ENCODE measurements at places on chromosomes 6 and 20.

DNA sequence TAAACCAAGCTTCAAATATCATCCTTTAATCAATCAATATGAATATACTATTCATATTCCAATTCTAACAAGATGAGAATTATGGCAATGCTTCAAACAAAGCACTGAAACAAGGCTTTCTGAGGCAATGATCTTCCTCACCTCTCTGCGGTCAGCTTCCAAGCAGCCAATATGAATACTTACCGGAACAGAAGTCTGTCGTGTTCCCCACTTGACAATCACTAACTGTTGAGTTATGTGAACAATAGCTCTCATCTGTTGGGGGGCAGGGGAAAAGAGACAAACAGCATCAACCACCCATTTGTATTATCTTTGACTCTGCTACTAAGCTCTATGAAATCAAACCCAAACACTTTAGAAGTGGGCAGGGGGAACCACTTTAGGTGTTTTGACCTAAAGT is 4.5 kb downstream of the CD164 start:
- no peak for DNase-seq

DNA sequence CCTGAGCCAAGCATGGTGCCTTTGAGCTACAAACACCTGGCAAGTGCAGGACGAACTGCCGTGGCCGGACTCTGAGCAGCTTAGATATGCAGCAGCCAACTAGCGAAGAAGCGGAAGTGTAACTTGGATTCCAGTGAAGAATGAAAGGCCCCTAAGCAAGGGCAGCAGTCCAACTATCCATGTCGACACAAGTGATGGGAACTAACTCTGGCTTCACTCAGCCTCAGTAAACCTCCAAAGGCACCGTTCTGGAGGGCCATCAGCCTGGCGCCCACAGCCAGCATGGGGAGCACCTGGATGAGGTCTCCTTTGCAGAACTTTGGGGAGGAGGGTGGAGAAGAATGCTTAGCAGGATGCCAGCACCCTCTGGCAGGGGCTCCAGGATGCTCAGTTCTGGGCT is 78.4 kb upstream of the MLN start:
- no peak for DNase-seq

- no peak for DNase-seq
These were observed 24.5 kb upstream of the MAFB start for GRCh38 chr20:40713508-40713907.

- no peak for DNase-seq
These were observed 399.4 kb upstream of the MARCKS start for GRCh38 chr6:113457751-113458150.

DNA sequence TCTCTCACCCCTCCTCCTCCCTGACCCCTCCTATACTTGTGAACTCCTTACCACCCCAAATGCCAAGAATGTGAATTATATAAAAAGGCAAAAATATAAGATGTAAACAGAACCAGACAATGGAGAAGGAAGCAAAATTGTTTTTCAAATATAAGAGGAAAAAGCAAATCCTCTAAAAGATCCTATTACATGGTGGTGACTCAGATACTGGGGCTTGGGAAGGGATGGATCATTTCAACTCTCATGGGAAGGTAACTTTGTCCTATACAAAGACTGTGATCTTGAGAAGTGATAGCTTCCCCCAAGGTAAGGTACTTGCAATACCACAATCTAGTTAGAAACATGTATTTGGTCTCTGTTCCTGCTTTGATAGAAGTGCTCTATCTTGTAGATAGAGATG is 24.6 kb upstream of the TNFRSF21 start:
- DNase-seq, result peak; percentile 36

DNA sequence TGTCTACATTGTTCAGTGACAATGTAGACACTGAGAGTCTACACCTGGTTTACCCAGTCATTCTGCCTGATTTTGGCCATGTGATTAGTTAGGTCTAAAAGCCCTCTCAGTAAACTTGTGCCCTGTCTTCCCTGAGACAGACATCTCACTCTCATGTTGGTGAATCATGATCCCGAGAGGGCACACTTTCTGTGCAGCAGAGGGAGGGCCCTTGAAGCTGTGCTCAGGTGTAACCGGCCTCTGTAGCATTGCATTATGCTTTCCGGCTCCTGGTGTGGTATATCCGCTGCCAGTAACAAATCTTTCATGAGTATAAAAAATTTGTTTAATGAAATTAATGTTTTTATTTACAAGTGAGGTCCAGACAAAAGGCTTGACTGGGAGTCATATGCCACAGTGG is 85.0 kb downstream of the RALGAPA2 start:
- DNase-seq, result no peak

- DNase-seq, result no peak
These were observed 34.9 kb downstream of the ESF1 start for GRCh38 chr20:13749811-13750210.

- DNase-seq, result no peak
These were observed 102.4 kb downstream of the TNFRSF21 start for GRCh38 chr6:47207261-47207660.

- no peak for DNase-seq
These were observed 121.9 kb downstream of the CFAP61 start for GRCh38 chr20:20174089-20174835.

GRCh38 chr20:63840405-63840828 is 9.4 kb upstream of the ZBTB46 start:
- DNase-seq, result no peak
